CD14-positive monocyte (primary cell): ENCODE measurements at places on chromosomes 3 and 15.

DNA sequence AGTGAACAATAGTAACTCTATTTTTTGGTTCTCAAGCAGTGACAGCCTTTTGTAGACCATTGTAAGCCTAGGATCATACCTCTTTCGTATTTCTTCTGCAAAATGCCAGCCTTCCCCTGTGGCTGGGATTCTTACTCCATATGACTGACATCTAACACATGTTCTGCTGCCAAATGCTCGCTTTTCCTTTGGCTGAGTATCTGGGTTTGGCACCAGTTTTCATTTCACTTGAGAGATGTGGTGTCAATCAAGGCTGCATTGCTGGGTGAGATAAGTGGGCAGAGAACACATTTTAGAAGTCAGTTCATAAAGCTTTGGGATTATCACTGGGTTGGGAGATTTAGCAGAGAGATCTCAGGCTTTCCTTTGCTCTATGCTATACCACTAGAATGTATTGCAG is 514.7 kb upstream of the SGO1 start:
- no peak for DNase-seq

- DNase-seq: peak; percentile 68
These were observed 30.6 kb downstream of the CMTM7 start for GRCh38 chr3:32421991-32422859.

DNA sequence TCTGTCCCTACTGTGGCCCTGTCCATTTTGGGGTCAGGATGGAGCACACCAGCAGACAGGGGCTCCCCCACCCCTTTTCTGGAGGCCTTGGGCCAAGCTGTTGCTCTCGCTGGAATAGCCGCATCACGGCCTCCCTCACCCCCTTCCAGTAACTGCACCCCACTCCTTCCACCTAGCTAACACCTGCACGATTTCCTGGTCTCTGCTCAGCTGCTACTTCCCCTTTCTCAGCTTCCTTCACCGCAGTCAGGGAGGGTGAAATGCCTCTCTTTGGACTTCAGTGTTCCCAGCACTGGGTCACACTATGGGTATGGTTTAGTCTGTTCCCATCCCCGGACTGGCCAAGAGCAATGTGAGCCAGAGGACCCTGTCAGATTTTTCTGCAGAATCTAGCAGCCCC is 400.2 kb downstream of the MCTP2 start:
- DNase-seq: no peak

DNA sequence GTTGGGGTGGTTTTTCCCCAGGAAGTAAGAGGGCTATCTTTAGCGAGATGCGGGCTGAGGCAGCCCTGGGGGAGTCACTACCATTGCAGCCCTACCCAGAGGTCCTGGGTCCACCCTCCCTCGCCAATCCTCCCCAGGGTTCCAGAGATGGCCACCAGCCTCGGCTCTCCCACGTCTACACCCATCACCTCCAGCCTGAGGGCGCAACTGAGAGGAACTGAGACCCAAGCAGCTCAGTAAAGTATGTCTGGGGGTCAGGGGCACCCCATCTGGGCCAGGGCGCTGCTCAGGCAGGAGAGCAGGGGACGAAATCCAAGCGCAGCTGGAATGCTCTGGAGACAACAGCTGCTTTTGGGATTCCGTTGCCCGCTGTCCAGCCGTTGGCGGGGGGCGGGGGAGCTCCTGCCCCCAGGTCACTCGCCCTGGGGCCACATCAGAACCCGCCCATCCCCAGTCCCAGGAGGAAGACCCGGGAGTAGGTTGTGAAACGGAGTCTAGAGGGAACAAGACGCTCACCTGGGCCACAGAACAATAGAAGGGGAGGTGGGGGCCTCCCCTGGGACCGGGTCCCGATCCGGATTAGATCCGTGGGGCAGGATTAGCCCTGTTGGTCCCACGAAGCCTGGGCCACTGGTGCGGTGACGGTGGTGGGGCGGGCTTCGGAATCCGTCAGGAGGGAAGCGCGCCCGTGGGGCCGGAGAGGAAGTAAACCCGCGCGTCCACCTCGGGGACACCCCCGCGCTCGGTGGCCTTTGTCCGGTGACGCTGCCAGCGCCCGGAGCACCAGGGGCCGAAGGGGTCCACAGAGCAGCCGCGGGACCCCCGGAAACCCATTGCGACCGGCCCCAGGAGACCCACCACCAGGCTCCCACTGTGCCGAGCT is 1.4 kb upstream of the NDUFAF3 start:
- peak; percentile 76 for DNase-seq

DNA sequence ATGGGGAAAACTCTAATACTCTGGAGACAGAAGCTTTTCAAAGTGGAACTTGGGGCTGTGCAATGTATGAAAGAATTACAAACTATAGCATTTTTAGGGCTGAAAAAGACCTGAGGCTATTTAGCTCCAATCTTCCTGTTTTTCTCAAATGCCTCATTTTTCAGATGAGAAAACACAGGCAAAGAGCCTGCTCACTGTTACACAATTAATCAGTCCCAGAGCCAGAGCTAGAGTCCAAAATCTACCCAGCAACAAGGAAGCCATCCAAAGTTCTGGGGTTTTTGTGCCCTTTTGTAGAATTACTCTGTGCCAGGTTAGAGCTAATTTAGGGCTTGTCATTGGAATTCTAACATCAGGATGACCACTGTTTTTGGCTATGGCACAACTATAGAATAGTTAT is 45.5 kb downstream of the GPR149 start:
- no peak for DNase-seq

GRCh38 chr3:186869253-186870100 is 27.0 kb downstream of the ADIPOQ start:
- no peak for DNase-seq

DNA sequence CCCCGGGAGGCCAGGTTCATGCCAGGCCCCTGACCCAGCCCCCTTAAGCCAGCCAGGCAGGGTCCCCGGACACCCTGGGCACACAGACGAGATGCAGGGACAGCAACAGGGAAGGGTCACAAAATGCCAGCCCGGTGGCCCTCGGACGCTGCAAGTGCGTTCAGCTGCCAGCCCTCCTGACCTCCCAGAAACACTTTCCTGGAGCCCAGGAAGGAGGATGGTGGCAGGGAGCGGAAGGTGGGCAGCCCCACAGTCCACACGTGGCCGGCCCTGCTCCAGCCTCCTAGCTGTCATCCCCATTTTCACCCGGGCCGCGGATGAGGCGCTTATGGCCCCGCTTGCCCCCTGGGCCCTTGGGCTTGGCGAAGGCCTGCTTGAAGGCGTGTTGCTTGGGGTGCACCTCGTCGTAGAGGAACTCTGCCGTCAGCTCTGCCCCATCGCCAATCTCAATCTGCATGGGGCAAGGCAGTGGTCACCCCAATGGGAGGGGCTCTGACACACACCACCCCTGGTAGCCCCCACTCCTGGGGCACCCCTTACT is 3.4 kb upstream of the TLR9 start:
- DNase-seq: no peak

- no peak for DNase-seq
These were observed 18.4 kb upstream of the TSEN2 start for GRCh38 chr3:12465836-12466225.

DNA sequence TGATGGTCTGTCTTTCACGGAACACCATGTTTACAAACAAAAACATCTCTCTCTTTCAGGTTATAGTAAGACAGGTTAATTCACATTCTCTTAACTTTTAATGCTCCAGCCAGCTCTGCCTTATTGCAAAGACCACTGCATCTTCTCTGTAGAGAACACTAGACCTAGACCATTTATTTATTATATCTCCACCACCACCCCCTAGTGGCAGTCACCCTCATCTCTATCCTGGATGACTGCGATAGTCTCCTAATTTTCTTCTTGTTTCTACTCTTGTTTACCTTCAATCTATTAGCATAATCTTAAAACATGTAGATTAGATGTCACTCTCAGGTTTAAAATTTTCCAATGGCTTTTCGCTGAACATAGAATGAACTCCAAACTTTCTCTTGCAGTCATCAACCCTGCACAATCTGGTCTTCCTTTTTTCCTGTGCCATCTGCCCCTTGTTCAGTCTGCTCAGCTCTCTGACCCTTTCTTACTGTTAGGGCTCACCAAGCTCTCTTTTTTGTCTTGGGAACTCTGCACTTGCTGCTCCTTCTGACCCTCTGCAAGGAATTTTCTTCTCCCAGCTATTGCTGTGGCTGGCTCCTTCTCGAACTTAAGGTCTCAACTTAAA is 155.6 kb downstream of the SQOR start:
- no peak for DNase-seq

- DNase-seq: no peak
These were observed 53.2 kb upstream of the CTSH start for GRCh38 chr15:78997981-78998499.

GRCh38 chr15:90654233-90655136 is 62.7 kb upstream of the BLM start:
- peak; percentile 58 for DNase-seq

GRCh38 chr3:14440531-14441239 is 38.3 kb downstream of the SLC6A6 start:
- no peak for DNase-seq

DNA sequence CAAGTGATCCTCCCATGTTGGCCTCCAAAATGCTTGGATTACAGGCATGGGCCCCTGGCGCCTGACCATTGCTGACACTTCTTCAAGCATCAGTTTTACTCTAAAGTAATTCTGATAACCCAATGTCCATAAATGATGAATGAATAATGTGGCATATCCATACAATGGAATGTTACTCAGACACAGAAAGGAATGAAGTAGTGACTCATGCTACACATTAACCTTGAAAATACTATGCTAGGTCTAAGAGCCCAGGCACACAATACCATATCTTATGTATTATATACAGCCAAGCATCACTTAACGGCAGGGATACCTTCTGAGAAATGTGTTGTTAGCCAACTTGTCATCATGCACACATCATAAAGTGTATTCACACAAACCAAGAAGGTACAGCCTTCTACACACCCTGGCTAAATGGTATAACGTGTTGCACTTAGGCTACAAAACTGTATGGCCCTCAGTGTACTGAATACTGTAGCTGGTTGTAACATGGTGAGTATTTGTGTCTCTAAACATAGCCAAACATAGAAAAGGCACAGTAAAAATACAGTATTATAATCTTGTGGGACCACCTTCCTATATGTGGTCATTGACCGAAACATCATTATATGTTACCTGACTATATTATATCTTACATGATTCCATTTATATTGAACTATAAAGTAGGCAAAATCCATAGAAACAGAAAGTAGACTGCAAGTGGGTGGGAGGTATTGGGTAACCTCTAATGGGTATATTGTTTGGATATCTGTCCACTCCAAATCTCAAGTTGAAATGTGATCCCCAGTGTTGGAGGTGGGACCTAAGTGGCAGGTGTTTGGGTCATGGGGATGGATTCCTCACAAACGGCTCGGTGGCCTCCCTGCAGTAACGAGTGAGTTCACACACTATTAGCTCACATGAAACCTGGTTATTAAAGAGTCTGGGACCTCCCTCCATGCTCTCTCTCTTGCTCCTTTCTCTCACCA is 31.4 kb downstream of the MKRN2 start:
- DNase-seq: no peak

GRCh38 chr15:63022181-63022580 is 20.4 kb upstream of the TPM1 start:
- no peak for DNase-seq

DNA sequence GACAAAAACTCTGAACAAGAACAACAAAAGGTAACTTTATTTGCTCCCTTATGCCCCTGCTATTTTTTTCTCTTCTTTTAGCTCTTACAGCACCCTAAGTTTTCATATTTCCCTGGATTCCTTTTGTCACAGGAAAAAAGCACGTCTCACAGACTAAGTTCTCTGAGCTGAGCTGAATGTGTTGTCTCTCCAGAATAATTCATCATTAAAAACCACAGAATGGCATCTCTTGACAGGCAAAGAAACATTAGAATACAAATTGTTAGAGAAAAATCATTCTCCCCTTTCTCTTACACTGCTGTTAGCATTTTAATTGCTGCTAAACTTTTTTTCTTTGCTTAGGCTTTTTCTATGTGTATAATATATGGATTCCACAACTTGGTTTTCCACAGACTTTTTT is 48.7 kb upstream of the SECISBP2L start:
- DNase-seq: no peak

GRCh38 chr3:159866201-159866746 is 122.4 kb upstream of the IL12A start:
- no peak for DNase-seq

DNA sequence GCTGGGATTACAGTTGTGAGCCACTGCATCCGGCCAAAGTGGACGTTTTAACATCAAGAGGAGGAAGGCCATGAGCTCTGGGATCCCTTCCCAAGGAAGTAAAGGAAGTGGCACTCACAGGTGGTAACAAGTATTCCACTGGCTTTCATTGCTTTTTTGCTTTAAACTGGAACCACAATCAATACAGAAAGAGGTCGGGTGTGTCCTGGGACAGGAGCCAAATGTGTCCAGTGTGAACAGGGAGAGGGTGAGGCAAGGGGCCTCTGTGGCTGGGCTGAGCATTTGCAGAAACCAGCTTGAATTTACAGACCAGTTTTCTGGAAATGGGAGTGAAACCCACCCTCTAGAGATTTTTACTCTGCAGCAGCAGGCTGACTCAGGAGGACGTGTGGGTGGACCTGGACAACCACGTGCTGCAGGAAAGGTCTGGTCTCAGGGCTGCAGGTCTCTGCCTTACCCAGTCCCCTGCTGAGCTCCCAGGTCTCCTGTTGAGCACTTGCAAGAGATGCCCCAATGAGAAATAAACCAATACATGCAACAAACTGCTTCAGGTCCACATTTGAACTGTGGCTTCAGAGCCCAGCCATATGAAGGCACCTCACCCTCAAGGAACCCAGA is 42.8 kb upstream of the TMEM115 start:
- DNase-seq: no peak

DNA sequence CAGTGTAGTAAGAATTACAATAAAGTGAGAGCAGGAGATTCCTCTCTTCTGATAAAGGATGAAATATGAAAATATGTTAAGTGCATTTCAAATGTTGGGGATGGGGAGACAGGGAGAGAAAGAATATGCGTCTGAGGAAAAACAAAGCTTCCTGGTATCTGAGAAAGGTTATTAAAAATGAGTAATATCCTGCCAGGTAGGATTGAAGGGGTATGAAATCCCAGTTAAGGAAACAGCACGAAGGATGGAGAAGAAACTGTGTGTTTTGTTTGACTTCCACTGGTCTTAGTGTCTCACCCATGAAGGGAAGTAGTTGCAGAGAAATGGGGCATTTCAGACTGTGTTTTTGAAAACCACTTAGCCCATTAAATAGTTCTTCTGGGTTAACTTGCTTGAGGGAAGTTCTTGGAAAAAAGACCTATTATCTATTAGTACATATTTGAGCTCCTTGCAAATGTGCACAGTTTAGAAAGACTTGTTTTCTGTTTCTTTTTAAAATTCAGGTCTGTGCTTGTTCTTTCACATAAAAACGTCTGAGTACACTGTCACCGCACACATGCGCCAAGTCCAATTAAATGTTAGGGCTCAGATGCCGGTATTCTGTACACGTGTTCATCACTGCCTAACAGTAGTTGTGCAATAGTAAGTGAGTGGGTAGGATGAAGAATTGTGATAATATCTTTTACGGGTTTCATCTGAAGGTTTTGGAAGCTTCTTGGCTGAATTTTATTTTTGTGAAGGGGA is 196.1 kb upstream of the P2RY1 start:
- no peak for DNase-seq

DNA sequence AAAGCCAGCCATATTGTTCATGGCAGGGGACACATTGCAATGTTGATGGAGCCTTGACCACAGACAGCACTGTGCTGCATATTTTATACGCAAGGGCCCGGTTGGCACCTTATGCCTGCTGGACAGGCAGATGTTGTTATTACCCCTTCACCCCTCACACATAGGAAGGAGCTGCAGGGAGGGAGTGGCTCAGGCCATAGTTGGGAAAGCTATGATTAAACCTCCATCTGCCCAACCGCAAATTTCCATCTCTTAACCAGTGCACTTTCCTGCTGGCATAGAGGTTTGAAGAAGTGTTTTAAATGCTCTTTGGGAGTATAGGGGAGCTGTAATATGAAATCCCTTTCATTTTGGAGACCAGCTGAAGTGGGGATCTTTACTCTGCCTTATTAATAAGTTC is 224.7 kb downstream of the CACNA2D3 start:
- DNase-seq: no peak

- no peak for DNase-seq
These were observed 101.4 kb downstream of the TFG start for GRCh38 chr3:100810671-100811070.
